ENCODE measurements at places on chromosomes 1 and 21. TPM values are rescaled to one million over a fixed set of nuclear protein-coding genes. Genes with fewer than 3 reads are reported as not detected.

Gene FAM78B
- total RNA-seq: 0.46 TPM

Gene CLCA4
- total RNA-seq: not detected

DNA sequence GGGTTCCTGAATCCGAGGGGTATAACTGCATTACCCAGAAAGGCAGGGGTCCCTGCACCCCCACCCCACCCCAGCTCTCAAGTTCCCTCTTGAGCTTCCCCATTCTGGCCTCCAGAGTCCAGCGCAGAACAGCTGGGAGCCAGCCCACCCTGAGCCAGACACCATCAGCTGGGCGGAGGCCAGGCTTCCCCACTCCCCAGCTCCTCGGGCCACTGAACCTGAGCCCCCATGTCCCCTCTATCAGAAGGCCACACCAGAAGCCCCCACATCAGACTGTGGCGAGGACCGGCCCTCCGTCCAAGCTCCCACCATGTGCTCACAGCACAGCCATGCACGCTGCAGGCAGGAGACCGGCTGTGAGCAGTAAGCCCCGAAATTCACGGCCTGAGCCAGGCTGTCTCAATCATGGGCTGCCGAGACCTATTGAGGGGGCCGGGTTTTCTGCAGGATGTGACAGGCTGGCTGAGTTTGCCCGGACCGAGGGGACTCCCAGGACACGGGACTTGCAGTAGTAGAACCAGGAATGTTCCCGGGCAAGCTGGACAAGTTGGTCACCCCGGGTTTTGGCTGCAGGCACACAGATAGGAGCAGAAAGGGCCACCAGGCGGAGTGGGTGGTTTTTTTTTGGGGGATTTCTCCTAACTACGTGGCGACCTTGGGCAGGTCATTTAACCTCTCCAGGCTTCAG, 25.5 kb upstream of the TNFRSF1B start:
- DNase-seq: no peak

Gene PRAMEF8
- total RNA-seq: not detected

DNA sequence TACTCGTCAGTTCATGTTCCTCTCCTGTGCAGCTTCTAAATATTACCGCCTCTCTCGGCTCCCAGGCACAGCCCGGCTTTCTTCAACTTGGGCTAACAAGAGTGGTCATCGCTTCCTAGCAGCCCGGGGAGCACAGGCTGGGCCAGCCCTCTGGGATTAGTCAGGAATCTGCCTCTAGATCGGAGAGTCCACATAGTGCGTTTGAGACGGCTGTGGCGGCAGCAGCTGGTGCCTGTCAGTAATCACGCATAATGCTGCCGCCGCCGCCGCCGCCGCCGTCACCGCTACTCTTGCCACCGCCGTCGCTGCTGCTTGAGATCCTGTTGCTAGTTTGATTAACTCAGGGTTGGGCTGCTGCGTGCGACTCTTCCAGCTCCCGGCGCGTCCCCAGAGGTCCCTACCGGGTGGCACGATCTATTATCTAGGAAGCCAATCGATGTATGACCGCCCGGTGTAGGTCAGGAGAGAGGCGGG, at the start of gene RXRG:
Gene RXRG, minus strand, starts transcription at position 230 of the 474 bp plus-strand sequence. CDS start 233 bp downstream, outside the sequence.
- DNase-seq: peak; percentile 11

DNA sequence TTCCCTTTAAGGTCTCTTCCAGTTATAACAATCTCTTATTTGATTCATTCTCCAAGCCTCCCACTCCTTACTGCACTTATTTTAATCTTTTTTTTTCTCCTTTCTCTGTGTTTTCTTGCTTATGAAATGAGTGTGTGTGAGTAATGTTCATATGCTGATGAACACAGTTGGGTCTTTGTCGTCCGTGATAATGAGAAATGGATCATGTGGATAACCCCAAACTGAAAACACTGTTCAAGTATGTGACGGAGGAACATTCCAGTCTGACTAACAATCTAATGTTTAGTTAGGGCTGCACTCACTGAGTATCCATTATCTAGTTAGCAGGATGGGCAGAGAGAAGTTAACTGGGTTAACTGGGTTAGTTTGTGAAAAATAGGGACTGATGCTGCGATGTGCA, 253.1 kb upstream of the DUSP10 start:
- DNase-seq: no peak

GRCh38 chr1:10502206-10502605, 27.5 kb downstream of the PEX14 start:
- no peak for DNase-seq
